ENCODE measurements at places on chromosomes 1 and 21.
A peak's percentile ranks its signal among the peaks of the same experiment; 100 is the strongest.

DNA sequence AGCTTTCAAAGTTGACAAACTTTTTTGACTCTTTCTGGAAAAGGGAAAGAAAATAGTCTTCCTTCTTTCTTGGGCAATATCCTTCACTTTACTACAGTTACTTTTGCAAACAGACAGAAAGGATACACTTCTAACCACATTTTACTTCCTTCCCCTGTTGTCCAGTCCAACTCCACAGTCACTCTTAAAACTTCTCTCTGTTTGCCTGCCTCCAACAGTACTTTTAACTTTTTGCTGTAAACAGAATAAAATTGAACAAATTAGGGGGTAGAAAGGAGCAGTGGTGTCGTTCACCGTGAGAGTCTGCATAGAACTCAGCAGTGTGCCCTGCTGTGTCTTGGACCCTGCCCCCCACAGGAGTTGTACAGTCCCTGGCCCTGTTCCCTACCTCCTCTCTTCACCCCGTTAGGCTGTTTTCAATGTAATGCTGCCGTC is 160.8 kb upstream of the SGIP1 start:
- DNase-seq: no peak

- DNase-seq: no peak
These were observed 78.6 kb downstream of the RGS2 start for GRCh38 chr1:192887426-192887825.

- no peak for DNase-seq
These were observed 90.1 kb downstream of the OMA1 start for GRCh38 chr1:58456470-58456869.

GRCh38 chr1:44275991-44276405 is 62.7 kb downstream of the DMAP1 start:
- DNase-seq: no peak

DNA sequence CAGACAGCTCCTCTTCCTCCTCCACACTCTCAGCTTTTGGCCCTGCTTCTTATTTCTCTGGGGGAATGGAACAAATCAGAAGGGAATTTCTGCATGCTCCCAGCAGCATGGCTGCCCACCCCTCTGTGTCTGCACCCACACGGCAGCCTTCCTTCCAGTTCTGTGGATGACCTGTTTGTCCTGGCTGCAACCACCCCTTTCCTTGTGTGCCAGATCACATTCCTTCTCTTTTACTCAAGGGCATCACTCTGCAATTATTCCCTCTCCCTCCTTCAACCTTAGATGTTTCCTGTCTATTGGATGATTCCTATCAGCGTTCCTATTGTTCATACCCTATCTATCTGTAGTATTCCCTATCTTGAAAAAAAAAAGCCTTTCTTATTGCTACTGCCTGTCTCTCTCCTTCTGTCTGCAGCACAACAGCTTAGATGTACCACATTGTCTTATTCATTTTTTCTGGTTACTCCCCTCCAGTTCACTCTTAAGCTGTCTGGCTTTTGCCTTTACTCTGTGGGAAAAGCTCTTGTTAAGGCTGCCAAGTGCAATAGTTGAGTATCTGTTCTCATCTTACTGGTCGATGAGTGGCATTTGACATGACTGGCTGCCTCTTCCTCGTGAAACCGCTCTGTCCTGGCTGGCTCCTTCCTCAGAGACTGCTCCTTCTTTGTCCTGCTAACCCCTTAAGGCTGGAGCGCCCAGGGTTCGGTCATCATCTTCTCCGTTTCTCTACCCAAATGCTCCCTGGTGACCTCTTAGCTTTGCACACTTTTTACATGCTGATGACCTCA is 351.1 kb downstream of the CAMTA1 start:
- no peak for DNase-seq

DNA sequence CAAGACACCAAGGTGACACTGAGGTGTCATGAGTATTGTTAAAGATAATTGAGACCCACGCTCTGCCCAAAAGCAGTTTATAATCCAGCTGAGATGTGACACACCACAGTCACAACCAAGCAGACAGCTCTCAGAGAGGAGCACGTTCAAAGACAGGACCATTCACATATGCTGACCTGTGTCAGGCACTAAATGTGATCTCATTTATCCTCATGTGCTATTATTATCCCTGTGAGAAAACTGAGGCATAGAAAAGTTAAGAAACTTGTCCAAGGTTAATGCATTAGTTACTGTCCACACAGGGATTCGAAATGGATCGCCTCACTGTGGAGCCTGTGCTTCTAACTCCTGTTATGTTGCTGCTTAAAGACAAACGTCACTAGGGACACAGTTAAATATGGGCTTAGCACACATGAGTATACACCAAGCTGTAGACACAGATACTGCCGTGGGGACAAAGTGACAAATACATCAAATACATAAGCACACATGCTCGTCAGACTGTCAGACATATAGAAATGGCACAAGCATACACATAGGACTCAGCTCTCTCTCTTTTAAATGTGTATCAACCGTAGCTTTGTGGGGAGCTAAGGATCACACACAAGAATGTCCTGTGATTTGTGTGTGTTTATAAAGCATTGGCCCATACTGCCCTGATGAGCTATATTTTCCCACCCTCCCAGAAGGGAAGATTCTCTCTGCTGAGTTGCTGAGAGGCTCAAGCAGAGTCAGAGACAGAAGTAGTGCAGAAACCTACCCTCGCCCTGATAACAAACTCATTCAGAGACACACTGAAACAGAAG is 3.5 kb upstream of the IGSF8 start:
- DNase-seq: no peak

DNA sequence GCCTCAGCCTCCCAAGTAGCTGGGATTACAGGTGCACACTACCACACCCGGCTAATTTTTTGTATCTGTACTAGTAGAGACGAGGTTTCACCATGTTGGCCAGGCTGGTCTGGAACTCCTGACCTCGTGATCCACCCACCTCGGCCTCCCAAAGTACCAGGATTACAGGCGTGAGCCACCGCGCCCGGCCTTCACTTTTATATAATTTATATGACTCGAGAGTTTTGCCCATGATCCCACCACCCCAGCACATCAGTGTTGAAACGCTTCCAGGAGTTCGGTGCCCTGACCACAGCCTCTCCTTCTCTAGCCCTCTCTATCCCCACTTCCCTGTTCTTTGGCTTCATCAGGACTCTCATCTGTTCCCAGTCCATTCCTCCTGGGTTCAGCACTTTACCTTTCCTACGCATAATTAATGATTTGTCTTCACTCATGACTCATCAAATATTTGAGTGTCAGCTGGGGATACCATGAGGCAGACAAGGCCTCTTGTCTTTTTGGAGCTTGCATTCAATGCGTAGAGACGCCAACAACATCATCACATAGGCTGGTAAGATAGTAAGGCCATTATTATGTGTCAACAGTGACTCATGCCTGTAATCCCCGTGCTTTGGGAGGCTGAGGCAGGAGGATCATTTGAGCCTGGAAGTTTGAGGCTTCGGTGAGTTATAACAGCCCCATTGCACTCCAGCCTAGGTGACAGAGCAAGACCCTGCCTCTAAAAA is 1.4 kb downstream of the PMF1 start:
- no peak for DNase-seq

- DNase-seq: no peak
These were observed 9.9 kb downstream of the PLOD1 start for GRCh38 chr1:11944358-11944931.

- DNase-seq: peak; percentile 50
These were observed 21.3 kb downstream of the UBASH3A start for GRCh38 chr21:42424914-42425541.

GRCh38 chr1:59223989-59224634 is 72.8 kb upstream of the FGGY start:
- no peak for DNase-seq

DNA sequence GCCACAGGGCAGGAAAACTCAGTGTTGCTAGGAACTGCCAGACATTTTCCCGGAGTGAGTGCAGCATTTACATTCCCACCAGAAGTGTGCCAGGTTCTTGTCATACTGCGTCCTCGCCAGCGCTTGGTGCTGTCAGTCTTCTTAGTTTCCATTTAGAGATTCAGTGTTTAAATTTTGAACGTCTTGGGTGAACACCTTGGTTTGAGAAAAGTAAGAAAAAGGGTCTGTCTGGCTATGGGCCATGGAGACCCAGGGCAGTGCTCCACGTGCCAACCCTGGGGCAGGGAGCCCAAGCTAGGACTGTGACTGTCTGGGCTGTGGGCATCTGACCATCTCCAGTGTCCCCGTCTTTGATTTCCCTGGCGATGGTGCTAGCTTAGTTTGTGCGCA is 16.0 kb downstream of the IBA57 start:
- DNase-seq: no peak

GRCh38 chr1:40782371-40782956 is 1.1 kb upstream of the KCNQ4 start:
- no peak for DNase-seq

DNA sequence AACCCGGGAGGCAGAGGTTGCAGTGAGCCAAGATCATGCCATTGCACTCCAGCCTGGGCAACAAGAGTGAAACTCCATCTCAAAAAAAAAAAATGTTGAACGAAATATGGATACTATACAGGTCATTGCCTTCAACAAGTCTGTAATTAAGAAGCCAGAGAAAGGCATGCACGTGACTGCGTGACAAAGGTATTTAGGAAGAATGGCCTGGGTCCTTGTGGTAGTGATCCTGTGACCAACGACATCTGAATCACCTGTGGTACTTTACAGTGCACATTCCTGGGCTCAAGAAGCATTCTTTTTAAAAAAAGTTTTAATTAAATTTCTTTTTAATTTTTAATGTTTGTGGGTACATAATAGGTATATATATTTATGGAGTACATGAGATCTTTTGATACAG is 115.0 kb downstream of the GREM2 start:
- no peak for DNase-seq

GRCh38 chr21:35390013-35390776 is 341.1 kb upstream of the RUNX1 start:
- no peak for DNase-seq

- no peak for DNase-seq
These were observed 634.3 kb downstream of the PTPRU start for GRCh38 chr1:29870621-29871020.

- DNase-seq: no peak
These were observed 33.9 kb downstream of the MPZL1 start for GRCh38 chr1:167755654-167756053.

DNA sequence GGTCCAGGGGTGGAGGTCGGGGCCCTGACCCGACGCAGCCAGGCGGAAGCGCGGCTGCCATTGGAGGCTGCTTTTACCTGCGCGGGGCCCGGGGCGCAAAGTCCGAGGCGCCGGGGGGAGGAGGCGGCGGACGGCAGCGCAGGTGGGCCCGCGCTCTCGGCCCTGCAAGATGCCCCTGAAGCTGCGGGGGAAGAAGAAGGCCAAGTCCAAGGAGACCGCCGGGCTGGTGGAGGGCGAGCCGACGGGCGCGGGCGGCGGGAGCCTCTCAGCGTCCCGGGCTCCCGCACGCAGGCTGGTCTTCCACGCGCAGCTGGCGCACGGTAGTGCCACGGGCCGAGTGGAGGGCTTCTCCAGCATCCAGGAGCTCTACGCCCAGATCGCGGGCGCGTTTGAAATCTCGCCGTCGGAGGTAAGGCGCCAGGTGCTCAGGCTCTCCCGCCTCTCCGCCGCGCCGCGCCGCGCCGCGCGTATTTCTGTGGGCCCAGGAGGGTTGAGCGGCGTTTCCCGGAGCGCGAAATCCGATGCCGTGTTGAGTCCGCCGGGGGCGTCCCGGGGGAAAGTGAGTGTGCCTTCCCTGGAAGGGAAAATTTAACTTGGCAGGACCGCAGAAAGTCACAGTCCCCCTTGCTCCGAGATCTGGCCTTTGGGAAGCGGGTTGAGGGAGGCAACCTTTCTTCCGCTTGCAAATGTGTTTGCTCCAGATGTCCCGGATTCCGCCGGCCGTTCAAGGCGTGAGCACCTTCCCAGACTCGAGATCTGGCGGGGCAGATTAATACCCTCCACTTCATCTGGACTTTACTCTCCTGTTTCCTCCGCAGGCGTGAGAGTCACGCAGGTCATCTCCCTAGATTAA is at the start of gene GIPC2:
Gene GIPC2 (plus strand): TSS at position 41 of the 853 bp plus-strand sequence. CDS start 129 bp downstream, at position 170.
- DNase-seq: peak; percentile 30

GRCh38 chr1:119453021-119453420 is 38.1 kb downstream of the HSD3B2 start:
- no peak for DNase-seq

DNA sequence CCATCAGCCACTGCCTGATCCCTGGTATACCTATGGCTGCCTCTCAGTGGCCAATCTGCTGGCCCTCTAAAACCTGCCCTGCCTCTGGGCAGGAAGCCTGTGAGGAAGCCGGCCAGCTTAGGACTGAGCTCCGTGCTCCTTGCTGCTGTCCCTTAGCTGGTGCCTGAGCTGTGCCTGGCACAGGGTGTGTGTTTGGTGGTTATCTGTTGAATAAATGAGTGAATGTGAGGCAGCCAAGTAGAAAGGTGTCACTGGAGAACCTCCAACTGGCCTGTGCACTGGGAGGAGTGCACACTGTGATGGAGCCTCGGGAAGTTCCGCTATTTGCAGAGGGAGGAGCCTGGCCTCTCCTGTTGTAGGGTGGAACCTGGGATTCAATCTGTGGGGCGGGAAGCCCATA is 63.4 kb upstream of the STUM start:
- DNase-seq: no peak

DNA sequence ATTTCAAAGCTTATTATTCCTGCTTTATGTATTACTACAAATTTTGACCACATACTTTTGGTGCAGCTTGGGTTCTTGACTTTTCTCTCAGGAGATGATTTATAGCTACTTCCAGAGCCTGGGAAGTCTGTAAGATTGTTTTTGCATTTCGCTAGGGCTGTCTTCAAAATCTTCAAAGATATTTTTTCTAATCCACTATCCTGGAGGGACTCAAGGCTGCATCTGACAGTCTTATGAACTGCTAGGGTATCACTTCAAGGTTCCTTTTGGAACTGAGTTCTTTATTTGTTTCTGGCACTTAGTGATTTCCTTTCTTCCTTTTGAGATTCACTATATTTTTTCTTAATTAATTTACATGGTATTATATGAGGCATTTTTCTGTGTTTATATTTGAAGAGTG is 90.0 kb upstream of the LYPLAL1 start:
- DNase-seq: no peak

GRCh38 chr1:72567521-72567920 is 285.2 kb upstream of the NEGR1 start:
- no peak for DNase-seq

GRCh38 chr1:9904596-9904995 is 5.5 kb downstream of the CTNNBIP1 start:
- DNase-seq: no peak

GRCh38 chr1:211829343-211830054 is 1.1 kb downstream of the LPGAT1 start:
- DNase-seq: no peak

DNA sequence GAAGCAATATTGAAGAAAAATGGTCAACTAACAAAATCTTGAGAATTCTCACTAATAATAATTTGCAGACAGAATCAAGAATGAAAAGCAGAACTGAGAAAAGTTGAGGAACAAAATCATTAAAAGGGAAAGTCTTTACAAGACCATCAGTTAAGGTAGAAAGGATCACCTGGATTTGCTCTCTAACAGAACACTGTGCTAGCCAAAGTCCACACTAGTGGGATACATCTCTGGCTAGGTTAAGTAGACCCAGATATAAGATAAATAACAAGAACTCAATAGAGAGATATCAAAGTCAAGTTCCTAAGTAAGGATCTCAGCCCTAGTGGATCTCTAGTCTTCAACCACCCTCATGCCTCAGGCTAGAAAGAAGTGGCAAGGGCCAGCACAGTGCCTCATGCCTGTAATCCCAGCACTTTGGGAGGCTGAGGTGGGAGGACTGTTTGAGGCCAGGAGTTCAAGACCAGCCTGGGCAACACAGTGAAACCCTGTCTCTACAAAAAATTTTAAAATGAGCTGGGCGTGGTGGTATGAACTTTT is 19.6 kb downstream of the IPP start:
- DNase-seq: no peak

Data from stimulated activated CD4-positive, alpha-beta T cell treated with anti-CD3 and anti-CD28 coated beads, Interleukin-4, amount 100 ng/mL, for 1 hour (primary cell).